ENCODE measurements at places on chromosomes 3 and 15.

- DNase-seq, result no peak
Observed at GRCh38 chr3:126316031-126316461, 41.2 kb downstream of the KLF15 start.

- DNase-seq, result no peak
Observed at GRCh38 chr3:160477750-160478149, 28.2 kb upstream of the TRIM59 start.

DNA sequence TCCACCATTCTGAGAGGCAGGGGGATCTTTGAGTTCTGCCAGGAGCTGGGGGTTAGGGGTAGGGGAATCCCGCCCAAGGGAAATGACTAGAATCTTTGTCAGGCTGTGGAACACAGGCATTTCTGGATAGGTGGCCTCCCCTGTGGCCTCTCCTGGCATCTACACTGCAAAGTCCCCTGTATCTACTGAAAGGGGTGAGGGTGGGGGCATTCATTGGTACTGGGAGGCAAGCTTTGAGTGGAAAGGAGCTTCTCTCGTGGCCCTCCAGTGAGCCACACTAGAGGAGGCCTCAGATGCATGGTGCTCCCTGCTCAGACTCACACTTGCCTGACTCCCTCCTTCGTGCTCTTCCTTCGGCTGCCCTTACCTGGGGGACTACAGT is 59.9 kb downstream of the CCNL1 start:
- no peak for DNase-seq

GRCh38 chr3:104785947-104786346 is 580.8 kb upstream of the ALCAM start:
- no peak for DNase-seq

DNA sequence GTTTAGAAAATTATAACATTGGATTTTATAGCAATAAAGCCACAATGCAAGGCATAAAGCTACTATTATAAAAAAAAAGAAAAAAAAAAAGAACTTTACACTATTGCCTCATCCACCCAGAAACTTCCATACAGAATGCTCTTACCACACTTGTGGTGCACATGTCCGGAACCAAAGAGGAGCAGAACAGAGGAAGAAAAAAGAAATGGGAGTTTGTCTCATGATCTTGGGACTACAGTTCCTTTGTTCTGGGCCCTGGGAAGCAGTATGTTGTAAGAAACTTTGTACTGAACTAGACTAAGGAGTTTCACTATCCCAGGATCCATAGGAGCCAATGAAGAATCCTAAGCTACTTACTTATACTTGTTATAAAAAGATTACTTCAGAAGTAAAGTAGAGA is 36.1 kb downstream of the FMN1 start:
- peak; percentile 93 for DNase-seq

- DNase-seq, result no peak
Observed at GRCh38 chr3:139236336-139236735, 107.5 kb upstream of the MRPS22 start.

- no peak for DNase-seq
Observed at GRCh38 chr15:89899295-89899945, 5.6 kb upstream of the AP3S2 start.

- no peak for DNase-seq
Observed at GRCh38 chr3:108329508-108329907, 33.2 kb downstream of the HHLA2 start.

DNA sequence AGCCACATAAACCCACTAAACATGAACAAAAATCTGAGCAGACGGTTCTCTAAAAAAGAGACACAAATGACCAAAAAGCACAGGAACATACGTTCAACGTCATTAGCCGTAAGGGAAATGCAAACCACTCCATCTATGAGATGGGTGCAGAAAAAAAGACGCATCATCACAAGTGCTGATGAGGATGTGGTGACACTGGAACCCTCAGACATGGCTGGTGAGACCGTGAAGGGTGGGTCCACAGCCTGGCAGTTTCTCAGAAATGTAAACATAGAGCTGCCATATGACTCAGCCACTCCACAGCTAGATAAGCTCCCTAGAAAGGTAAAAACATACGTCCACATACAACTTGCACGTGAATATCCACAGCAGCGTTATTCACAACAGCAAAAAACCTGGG is 23.3 kb downstream of the PCSK6 start:
- DNase-seq, result no peak

GRCh38 chr3:48432411-48433371 is 2.8 kb upstream of the PLXNB1 start:
- no peak for DNase-seq

GRCh38 chr3:148629006-148629405 is 68.7 kb upstream of the AGTR1 start:
- DNase-seq, result no peak

GRCh38 chr3:183328823-183329222 is 75.8 kb downstream of the B3GNT5 start:
- DNase-seq, result peak; percentile 8

DNA sequence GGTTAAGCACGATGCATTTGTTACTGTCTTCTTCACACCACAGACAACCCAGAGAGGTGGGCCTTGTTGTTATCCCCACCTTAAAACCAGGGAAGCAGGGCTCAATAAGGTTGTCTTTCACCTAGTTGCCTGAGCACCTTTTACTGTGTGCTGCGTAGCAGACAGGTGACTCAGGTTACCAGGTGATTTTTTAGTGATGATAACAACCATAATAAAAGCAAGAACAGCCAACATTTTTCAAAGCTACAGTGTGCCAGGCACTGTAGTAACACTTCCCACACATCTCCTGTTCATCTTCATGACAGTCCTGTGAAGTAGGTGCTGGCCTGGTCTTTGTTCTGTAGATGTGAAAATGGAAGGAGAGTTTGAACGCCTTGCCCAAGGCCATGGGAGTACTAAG is 132.2 kb downstream of the SLC25A26 start:
- DNase-seq, result no peak

DNA sequence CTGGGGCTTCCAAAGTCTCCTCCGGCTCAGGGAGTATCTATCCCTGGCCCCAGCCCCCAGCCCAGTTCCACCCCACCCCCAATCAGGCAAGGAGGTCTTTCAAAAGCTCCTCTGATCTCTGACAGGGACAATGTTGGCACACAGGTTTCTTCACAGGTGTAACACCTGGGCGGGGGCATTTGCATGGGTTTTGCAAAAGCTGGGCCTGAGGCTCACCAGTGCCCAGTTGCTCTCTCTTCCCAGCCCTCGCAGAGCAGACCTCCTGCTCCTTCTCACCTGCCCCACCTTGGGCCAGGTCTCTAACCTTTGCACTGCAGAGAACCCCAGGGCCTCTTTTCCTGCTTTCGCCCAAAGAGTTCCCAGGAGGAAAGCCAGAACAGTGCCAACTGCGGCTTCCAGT is 8.6 kb upstream of the CSK start:
- no peak for DNase-seq

- no peak for DNase-seq
Observed at GRCh38 chr3:12758025-12758781, 856 bp downstream of the TMEM40 start.

- peak; percentile 11 for DNase-seq
Observed at GRCh38 chr3:119497820-119498185, 544 bp upstream of the TIMMDC1 start.

DNA sequence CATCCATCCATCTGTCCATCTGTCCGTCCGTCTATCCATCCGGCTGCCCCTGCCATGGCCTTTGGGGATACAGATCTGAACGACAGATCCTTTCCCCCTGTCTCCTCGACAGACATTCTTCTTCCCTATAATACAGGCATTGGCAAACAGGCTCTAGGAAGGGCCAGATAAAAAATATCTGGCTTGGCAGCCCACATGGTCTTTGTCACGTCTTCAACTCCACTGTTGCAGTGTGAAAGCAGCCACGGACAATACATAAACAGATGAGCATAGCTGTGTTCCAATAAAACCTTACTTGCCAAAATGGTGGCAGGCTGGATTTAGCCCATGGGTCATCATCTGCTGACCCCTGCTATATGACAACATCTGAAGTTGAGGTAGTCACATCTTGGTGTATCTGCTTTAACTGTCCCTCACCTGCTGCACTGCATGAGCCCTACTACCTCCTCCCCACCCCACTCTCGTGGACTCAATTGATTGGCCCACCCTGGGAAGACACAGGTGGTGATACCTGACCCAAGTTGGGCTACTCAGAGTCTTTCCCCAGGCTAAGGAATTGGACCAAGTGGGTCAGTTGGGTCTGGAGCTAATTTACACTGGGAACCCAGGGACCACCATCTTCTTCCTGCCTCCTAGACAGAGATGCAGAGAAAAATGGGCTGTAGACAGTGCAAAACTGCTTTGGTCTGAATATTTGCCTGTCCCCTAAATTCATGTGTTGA is 128.4 kb upstream of the SMAD3 start:
- DNase-seq, result no peak

DNA sequence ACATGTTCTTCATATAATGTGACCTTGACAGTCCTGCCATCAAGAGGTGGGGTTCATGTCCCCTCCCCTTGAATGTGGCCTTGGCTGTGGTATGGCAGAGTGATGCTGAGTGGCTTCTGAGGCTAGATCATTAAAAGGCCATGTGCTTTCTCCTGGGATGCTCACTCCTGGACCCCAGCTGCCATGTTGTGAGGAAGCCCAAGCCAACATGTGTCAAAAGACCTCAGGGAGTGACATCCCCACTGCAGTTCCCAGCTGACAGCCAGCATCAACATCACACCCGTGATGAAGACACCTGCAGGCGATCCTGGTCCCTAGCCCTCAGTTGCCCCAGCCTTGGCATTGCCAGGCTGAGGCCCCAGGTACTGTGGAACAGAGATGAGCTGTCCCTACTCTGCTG is 36.6 kb downstream of the EBLN2 start:
- DNase-seq, result no peak

- no peak for DNase-seq
Observed at GRCh38 chr3:28739647-28740046, 391.0 kb upstream of the AZI2 start.

DNA sequence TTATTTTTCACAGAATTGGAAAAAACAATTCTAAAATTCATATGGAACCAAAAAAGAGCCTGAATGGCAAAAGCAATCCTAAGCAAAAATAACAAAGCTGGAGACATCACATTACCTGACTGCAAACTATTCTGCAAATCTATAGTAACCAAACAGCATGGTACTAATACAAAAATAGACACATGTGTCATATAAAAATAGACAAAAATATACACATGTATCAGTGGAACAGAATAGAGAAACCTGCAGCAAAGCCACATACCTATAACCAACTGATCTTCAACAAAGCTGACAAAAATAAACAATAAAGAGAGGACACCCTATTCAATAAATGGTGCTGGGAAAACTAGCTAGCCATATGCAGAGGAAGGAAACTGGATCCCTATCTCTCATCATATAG is 259.6 kb downstream of the IGSF11 start:
- DNase-seq, result no peak

GRCh38 chr3:14598143-14598569 is 53.4 kb upstream of the CCDC174 start:
- DNase-seq, result peak; percentile 12

DNA sequence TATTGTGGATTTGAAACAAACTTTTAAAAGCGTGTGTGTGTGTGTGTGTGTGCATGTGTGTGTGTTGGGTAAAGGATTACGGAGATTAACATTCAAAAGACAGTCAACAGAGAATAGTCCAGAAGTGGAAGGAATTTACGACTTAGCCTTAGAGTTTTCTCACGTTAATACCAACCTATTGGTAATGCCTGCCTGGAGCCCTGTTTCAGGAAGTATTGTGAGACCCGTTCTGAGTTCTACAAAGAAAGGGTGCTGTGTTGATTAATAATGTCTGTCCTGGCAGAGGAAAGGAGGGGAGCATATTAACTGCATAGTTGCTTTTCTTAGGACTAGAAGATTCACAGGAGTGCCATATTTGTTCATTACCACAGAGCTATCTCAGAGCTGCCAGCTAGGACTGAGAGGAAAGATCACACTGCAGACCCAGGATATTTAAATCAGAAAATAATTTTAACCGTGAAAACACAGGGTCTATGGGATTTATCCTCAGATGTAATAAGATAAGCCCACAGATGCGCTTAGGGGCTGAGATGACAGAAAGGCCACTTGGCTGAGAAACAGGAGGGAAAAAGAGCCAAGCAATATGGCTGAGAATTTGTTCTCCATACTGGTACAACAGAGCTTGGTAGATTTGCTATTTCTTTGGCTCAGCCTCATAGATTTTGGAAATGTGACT is 40.5 kb upstream of the FRMD4B start:
- no peak for DNase-seq

- DNase-seq, result no peak
Observed at GRCh38 chr3:186246941-186247340, 115.1 kb downstream of the DGKG start.

DNA sequence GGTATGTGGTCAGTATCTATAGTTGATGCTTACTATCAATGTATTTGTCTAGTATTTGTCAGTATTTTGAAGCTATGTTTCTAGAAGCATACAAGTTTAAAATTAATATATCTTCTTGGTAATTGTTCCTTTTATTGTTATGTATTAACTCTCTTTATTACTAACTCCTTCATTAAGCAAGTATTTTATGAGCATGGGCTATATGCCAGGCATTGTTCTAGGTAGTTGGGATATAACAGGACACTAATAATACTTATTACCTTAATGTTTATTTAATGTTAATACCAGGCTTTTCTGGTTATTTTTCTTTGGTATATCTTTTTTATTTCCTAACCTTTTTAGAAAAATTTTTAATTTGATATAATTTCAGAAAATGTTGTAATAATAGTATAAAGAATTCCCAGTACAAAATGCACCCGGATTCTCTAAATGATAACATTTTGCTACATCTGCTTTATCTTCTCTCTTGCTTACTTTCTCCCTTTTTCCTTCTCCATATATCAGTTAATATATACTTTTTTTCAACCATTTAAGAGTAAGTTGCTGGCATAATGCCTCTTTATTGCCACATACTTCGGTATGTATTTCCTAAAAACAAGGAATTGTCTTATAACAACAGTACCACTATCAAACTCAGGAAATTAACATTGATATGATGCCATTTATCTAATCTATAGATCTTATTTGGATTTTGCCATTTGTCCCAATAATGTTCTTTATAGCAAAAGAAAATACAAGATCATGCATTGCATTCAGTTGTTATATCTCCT is 30.9 kb downstream of the LRRC49 start:
- DNase-seq, result no peak

DNA sequence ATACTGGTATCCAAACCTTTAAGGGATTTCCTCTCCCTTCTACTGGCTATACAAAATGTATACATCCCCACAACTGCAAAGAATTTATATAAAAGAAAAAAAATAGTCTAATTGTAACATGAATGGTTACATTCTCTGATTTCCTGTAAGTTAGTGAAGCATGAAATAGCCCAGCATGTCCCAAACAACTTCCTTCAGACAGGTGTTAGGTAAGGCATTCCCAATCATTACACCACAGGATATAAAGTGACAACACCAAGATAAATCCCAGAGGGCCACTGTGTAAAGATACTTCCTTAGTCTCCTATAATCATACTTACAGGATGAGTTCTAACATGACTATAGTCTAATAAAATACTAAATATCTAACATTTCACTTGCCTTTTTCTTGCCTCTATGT is 7.6 kb downstream of the CMTM6 start:
- no peak for DNase-seq

DNA sequence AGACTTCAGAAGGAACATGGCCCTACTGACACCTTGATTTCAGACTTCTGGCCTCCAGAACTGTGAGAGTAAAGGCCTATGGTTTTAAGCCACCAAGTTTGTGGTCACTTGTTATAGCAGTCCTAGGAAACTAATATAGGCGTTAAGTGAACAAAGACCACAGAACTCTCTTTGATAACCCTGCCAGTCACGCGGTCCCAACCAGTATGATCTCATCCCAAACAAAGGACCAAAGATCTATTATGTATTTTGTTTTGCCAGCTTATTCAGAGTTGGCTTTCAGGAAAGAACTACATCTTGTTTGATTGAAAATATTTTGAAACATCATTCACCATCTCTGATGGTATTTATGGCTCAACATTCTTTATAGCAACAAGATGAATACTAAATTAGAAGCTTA is 294.4 kb upstream of the SLCO3A1 start:
- DNase-seq, result peak; percentile 96

- DNase-seq, result no peak
Observed at GRCh38 chr3:108241146-108241545, 18.9 kb upstream of the IFT57 start.
